ENCODE measurements at places on chromosomes 16 and 17.

- no peak for DNase-seq
Observed at GRCh38 chr17:72128039-72128438, 7.2 kb downstream of the SOX9 start.

GRCh38 chr17:45580924-45581323, 90.4 kb upstream of the PLEKHM1 start:
- DNase-seq, result no peak

GRCh38 chr17:44842748-44843147, 4.9 kb upstream of the HIGD1B start:
- no peak for DNase-seq

DNA sequence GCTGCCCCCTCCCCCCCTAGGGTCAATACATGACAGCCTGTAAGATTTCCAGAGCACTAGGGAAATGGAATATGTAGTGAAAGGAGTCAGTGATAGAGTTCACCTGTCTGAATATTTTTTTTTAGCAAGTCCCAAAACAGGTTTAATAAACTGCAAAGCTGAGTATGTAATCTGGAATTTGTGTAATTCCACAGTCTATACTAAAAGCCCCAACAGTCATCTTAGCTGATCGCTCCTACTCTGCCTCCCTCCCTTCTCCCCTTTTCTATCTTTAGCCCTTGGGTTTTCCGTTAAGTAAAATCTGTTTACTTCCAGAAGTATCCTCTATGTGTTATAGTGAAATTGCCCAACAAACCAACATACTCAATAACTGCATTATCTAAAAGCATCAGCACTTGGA, 3.5 kb downstream of the CDH13 start:
- DNase-seq, result no peak

DNA sequence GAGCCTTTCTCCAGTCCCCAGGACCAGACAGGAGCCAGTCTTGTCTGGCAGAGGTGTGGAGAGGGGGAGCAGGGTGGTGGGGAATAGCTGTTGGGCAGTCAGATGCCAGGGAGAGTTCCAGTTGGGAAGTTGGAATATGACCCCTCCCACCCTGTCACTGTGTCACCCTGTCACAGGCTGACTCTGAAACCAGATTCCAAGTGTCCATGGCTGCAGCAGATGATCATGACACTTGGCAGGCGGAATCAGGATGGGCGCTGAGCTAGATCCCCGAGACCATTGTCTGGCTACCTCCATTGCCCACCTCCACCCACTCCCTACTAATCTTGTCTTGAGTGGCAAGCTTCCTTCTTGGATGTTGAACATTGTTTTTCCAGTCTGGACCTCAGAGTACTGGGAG, 9.2 kb upstream of the NFATC3 start:
- DNase-seq, result no peak

- DNase-seq, result no peak
Observed at GRCh38 chr16:87067836-87068761, 249.1 kb downstream of the C16orf95 start.

DNA sequence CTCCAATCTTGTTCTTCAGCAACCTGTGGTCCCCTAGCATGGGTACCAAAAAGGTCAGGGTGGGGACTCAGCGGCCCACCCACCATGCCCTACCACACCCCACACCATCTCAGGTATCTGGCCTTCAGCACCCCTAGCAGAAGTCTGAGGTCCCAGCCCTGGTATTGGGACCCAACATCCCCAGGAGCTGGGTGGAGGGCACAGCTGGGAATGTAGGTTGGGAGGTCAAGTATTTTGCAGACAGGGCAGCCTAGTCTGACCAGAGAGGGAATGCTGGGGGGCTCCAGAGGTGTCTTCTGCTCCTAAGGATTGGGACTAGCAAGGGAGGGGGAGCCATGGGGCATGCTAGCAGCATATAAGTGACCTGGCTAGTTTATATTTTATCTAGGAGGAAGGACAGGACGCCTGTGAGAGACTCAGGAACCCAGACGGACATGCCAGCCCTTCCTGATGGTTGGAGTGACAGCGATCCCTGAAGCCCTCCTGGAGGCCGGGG, 822 bp upstream of the ADAM11 start:
- DNase-seq, result no peak
